ENCODE measurements at places on chromosomes 12 and 14.

GRCh38 chr12:121845701-121846100 is 13.0 kb downstream of the HPD start:
- DNase-seq = no peak

DNA sequence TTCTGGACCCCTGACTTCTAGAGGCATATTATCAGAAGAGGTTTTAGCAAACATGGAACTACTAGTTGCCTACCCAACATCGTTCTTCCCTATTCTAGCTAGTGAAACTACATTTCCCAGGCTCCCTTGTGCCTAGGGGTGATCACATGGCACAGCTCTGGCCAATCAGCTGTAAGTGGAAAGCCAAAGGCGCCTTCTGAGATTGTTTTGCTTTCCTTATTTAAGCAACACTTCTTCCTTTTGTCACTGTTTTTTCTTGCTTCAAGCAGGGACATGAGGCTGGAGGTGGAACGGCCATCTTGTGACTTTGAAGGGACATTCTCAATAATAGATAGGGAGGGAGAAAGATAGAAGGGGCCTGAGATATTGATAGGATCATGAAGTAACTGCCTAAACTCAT is 136.7 kb downstream of the ZNF664 start:
- no peak for DNase-seq

DNA sequence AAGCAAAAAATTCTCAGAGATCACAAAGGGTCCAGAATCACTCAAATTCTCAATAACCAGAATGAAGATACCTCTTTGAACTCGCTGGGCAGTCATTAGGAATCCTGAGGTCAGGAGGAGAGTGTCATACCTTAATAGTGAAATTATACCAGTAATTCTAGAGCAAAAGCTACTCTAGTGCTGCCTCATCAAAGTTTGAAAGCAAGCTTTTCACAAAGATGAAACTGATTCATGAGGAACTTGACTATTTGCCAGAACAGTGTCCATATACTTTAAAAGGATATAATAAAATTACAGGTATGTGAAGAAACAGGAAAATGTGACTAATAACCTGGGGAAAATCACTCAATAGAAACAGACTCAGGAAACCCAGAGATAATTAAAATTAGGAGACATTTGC is 44.5 kb downstream of the EML5 start:
- no peak for DNase-seq

- DNase-seq = no peak
Observed at GRCh38 chr14:34224221-34224620, 237.8 kb downstream of the SPTSSA start.

DNA sequence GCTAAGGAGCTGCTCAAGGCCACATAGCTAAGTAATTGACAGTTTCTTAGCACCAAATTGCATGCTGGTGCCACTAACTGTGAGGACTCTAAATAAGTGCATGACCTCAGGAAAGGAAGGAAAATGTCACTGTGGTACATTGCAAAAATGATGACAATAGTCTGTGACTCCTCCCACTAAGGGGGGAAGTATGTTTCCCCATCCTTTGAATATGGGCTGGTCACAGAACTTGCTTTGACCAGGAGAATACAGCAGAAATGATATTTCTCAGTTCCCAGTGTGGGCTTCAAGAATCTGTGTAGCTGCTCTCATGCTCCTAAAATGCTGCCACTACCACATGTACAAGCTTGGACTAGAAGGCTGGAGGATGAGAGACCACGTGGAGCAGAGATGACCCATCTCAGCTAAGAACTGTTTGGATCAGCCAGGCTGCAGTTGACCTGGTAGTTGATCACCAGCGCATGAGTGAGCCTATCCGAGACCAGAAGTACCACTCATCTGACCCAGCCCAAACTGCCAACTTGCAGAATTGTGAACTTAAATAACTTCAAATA is 42.2 kb upstream of the NOS1 start:
- DNase-seq = no peak

- no peak for DNase-seq
Observed at GRCh38 chr12:50190859-50191258, 23.7 kb upstream of the CERS5 start.

GRCh38 chr14:73753887-73754795 is 40.0 kb upstream of the PNMA1 start:
- DNase-seq = peak; percentile 59

DNA sequence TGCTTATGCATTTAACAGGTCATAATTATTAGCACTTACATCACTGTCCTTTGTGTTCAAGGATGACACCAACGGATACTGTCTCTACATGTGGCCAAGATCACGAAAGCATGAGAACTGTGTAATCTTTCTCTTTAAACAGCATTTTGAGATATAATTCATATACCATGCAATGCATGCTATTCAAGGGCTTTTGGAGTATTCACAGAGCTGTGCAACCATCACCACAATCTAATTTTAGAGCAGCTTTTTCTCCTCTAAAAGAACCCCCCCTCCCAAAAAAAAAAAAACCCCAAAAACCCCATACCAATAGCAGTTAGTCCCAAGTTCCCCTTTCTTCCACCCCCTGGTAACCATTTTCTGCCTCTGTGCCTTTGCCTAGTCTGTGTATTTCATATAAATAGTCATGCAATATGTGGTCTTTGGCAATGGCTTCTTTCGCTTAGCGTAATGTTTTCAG is 60.6 kb downstream of the SPRING1 start:
- no peak for DNase-seq

GRCh38 chr14:81565441-81566290 is 32.0 kb upstream of the SEL1L start:
- DNase-seq = no peak

DNA sequence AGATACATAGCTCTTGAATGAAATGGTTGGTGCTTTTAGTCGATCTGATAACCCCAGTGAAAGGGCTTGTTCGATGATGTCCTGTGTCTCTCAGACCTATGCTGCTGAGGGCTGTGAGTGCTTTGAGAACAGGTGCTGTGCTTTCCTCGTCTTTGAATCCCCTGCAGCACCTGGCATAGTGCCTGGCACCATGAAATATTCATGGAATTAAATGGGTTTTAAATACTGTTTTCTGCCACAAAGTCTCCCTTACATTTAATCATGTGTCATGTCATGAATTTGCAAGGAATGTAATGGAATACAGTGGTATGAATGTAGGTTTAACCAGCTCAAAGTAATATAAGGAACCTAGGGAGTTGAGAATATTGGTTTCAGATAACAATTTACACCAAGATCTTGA is 220.5 kb upstream of the PRICKLE1 start:
- no peak for DNase-seq

DNA sequence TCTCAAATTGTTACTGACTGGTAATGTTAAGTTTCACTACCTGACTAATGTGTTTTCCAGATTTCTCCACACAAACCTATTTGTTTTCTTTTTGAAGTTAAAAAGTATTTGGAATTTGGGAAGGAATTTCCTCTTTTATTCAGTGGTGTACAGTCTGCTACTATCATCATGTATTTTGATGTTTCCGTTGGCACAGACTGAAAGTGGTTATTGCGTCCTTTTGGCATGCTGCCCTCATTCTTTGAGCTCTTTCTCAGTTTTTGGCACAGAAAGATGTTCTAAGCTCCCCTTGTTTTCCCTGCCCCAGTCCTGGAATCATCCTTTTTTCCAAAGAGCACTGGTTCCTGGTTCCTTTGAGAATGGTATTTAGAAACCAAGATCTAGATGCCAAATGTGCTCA is 31.4 kb upstream of the RTRAF start:
- DNase-seq = no peak

DNA sequence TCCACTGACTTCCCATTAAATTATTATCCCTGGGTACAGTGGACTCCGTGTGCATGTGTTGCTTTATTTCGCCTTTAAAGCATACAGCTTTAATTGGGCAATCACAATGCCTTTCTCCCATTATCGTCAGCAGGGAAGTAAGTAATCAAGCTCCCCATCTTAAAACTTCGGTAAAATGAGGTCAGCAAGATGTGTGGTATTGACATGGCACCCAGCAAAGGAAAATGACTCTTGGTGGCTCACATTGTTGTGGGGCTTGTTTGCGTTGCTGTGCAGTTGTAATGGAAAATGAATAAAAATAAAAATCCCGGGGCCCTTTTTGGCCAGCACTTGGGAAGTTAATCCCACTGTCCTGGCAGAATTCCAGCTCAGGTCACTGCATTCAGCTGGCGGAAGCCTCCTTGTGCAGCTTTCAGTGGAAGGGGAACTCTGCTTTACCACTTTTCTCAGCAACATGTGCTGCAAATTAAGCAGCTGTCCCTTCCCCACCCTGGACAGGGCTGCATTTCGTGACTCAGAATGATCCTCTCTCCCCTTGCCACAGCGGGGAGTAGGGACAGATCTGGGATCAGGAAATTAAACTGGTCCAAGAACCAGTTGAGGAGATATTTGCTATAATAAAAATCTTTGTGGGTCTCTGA is 13.9 kb upstream of the ATP2A2 start:
- DNase-seq = no peak

- no peak for DNase-seq
Observed at GRCh38 chr14:95668235-95668772, 17.9 kb upstream of the TCL1B start.

- DNase-seq = no peak
Observed at GRCh38 chr14:61365667-61366212, 44.4 kb downstream of the PRKCH start.

DNA sequence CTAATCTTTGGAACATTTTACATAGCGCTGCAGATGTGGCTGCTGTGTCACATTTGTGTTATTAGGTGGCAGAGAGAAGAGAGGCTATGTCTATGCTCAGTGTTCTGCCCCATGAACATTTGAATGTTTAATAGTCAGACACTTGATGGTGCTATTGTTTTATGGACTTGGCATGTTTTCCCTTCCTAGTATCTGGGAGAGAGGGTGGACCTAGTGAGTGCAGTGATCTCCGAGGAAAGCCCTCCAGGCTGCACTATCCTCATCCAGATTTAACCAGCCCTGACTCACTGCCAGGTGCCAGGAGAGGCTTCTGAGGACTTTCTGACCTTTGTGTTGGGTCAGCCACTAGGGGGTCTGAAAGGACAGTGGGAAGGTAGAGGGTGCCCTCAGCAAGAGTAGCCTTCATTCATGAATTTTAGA is 24.3 kb downstream of the ZFC3H1 start:
- DNase-seq = no peak

DNA sequence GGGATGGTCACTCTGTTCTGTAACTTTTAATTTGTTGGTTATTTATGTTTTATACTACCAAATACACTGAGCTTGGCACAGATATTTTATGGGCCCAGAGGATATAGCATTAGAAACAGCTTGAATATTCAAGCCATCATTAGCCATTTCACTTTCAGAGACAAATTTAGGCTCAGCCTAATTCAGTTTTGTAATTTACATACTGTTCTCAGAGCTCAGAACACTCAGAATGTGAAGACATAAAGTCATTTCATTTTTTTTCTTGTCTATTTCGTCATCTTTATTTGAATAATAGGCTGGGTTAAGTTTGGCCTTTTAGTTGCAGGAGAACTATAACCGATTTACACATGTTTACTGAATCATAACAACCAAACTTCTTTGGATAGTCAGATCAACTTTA is 361.7 kb downstream of the SNAPC1 start:
- DNase-seq = no peak
